Trophoblast cell (in vitro differentiated cells and primary cell): ENCODE measurements at places on chromosomes 7 and 10.

GRCh38 chr10:92407305-92408016, 116.5 kb downstream of the MARCHF5 start:
- no peak for DNase-seq

DNA sequence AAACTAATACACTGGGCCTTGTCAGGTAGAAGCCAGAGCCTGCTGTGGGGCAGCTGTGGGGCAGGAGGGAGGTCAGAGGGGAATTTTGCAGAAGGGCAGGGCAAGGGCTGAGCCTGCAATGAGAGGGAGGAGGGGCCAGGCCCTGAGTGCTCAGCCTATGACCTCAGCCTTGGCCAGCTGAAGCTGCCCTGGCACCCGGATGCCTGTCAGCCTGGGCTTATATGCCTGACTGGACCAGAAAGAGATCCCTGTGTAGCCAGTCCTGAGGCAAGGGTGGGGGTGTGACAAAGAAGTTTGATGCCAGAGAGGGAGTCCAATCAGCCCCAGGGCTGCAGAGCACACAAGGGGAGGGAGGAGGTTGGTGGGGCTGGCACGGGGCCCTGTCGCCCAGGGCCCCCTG, 22.3 kb upstream of the PRRT4 start:
- DNase-seq: no peak

GRCh38 chr10:106551501-106552062, 612.9 kb downstream of the SORCS1 start:
- no peak for DNase-seq

- no peak for DNase-seq
Measured at GRCh38 chr7:27765841-27766240, 25.9 kb downstream of the TAX1BP1 start.

GRCh38 chr10:21398563-21399231, 126.8 kb downstream of the SKIDA1 start:
- no peak for DNase-seq

DNA sequence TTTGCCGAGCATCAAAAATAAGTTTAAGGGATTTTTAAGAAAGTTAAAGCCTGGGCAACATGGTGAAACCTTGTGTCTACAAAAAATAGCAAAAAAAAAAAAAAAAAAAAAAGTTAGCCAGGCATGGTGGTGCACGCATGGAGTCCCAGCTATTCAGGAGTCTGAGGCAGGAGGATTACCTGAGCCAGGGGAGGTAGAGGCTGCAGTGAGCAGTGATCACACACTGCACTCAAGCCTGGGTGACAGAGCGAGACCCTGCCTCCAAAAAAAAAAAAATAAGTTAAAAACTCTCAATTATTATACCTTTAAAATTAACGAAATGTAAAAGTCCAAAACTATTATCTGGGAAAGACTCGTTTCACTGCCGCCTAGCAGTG, 35.0 kb upstream of the DAGLB start:
- DNase-seq: no peak

DNA sequence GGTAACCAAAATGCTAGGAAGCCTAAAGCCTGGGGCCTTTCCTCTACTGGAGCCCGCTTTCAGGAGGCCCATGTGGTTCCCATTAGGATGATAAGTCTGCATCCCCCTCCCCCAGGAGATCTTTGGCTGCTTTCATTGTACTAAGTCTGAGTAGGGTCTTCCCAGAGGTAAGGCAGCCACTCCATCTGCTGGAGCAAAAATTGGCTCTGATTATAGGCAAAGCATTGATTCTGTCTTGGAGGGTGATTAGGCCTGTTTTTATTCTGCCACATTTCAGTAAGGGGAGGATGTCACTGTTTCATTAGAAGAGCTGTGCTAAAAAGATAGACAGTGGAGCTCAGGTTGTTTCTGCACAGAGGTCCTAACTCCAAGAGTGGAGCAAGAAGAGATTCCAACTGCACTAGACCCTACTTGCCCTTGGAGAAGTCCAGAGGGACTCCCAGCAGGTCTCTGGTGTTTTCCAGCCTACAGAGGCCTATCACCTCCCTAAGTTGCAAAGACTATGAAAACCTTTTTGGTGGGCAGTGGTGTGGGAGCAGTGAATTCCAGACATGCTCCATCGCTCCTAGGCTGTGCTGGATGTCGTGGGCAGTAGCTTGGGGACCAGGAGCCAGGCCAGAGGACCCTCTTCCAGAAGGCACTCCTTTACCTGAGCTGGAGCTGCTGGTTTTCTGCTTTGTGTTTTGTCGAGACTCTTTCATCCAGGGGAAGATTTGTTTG, 7.1 kb upstream of the HOXA2 start:
- no peak for DNase-seq

- peak; percentile 9 for DNase-seq
Measured at GRCh38 chr7:109963741-109964140, 1127.2 kb upstream of the LRRN3 start.

- no peak for DNase-seq
Measured at GRCh38 chr10:6347391-6347951, 144.7 kb downstream of the PFKFB3 start.

DNA sequence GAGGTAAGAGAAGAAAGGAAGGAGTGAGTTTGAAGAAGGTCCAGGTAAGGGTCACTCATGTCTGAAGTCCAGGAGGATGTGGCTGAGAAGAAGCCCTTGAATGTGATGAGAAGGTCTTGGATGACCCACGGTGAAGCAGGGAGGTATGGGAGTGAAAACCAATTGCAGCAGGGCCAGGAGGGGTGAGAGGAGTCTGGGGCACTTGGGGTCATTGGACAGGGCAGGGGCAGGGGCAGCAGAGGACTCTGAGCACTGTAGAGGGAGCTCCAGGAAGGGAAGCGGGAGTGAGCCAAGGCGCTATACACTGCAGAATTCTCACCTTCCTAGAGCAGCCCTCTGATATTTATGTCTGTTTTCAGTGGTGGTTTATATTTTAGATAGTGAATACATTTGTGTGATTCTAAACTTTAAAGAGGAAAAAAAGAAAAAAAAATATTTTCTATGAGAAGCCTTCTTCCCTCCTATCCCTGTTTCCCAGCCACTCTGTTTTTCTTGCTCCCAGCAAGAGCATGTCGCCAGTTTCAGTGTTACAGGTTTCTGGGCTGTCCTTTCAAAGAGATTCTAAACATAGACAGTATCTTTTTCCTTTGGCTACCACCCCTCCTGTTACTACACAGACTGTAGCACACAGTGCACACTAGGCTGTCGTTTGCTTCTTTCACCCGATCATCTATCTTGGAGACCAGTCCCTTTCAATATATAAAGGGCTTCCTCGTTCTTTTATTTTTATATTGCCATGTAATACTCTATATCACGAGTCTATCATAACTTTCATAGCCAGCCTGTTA, 24.5 kb downstream of the BLVRA start:
- DNase-seq: no peak

DNA sequence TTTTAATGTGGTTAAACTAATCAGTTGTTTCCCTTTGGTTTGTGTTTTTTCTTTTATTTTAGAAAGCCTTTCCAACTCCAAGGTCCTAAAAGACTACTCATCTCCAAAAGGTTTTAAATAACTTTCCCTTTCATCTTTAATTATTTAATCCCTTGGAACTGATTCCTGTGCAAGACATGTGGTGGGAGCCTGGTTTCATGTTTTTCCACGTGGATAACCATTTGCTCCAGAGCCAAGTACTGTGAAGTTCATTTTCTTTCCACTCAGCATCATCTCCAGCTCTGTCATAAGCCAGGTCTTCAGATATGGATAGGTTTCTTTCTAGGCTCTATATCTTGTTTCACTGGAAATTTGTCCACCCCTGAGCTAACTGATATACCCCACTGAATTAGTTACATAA, 16.7 kb downstream of the PPP1R3C start:
- no peak for DNase-seq

GRCh38 chr10:67476201-67476600, 219.8 kb downstream of the CTNNA3 start:
- DNase-seq: no peak

DNA sequence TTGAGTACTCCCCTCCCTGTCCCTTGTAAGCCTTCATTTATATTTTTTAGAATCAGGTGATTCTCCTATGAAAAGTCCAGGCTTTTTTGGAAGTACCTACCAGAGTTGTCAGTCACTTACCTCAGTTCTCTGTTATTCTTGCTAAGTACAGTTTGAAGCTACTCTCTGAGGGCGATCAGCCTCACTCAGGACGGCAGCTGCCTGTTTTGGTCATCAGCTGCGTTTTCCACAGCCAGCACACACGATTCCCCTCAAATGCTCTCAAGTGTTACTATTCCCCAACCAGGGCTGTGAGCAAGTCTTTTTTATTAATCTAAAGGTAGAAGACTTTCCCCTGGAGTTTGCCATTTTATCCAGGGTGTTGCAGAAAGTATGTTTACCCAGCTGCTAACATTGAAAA, 328.6 kb downstream of the SUGCT start:
- no peak for DNase-seq

DNA sequence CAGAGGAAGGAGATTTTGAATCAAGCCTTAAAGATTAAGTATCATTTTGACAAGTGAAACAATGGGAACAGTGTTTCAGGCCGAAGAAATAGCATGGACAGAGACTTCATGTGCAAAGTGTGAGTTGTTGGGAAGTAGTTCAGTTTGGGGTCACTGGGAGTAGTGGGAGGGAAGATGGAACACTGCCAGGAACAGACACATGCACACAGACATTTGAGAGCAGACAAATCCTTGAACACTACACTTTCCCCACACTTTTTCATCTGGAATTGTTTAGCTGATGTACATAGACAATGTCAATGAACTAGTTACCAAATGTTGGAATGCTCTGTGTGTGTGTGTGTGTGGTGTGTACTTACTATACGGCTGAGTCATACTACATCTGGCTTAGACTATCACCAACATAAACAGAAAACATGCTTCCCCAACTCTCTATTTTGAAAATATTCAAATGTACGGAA, 52.4 kb upstream of the LRRC17 start:
- no peak for DNase-seq

- peak; percentile 41 for DNase-seq
Measured at GRCh38 chr7:42858570-42858969, 53.3 kb downstream of the C7orf25 start.

GRCh38 chr10:33509231-33509831, 174.9 kb upstream of the NRP1 start:
- peak; percentile 95 for DNase-seq

DNA sequence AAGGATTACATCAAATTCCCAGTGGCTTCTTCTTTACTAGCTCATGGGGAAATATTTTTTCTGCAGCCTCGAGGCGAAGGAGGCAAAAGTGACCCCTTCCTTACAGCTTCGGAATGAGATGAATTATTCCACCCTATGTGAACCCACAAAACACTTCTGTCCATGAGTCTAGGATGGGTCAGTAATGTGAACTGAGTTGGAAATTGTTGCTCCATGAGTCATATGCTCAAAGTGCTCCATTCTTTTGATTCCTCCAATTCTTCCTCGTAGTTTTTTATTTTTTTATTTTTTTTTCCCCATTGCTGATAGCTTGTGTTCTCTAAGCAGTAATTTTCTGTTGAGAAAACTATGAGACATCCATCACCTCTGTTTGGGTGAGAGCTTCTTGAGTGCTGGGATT, 31.7 kb upstream of the FAM204A start:
- DNase-seq: no peak
